ENCODE measurements at places on chromosomes 6 and 20.

DNA sequence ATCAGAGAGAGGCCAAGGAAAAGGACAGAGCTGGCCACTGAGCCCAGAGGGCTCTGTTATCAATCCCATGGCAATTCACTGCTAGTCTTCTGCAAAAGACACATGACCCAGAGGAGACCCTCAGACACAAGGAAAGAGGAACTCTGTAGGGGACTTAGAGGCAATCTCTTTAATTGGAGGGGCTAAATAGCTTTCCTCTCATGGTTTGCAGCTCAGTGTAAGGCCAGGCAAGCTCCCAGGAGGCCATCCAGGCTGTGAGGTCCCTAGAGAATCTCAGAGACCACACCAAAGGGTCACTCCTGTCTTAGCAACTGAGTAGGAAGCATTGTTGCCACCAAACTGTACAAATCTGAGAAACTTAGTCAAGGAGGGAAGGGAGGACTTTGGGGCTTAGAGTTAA is 10.0 kb upstream of the HLA-DOA start:
- no peak for DNase-seq

DNA sequence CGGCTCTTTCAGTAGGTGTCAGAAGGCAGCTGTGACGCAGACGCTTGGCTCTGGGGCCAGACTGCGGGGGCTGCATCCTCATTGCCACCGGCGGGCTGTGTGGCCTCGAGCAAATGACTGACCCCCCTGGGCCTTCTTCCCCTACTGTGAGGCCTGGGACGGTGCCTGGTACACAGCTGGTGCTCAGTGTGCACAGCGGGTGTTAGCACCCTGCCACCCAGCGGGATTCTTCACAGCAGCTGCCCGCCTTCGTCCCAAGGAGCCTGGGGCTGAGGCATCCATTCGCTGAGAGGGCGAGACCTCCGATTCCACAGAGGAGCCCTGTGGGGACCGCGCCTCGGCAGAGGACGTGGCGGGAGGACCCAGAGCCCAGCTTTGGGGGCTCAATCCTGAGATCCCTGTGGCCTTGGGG is 10.6 kb downstream of the SLCO4A1 start:
- no peak for DNase-seq

GRCh38 chr6:27863962-27864905 is 48.0 kb downstream of the OR2B2 start:
- DNase-seq, result peak; percentile 41

- no peak for DNase-seq
These were observed 232.7 kb downstream of the PHF3 start for GRCh38 chr6:63868351-63868750.

GRCh38 chr6:90893400-90893799 is 306.5 kb upstream of the MAP3K7 start:
- no peak for DNase-seq

GRCh38 chr6:89145091-89145955 is 532 bp upstream of the PM20D2 start:
- DNase-seq, result peak; percentile 41

- no peak for DNase-seq
These were observed 21.6 kb upstream of the POM121L2 start for GRCh38 chr6:27333642-27334040.
